NCI-H1436 (cell line): ENCODE measurements at places on chromosomes 16 and 17.

GRCh38 chr16:15947983-15948509 lies 1.4 kb upstream of the ABCC1 start:
- DNase-seq = no peak

DNA sequence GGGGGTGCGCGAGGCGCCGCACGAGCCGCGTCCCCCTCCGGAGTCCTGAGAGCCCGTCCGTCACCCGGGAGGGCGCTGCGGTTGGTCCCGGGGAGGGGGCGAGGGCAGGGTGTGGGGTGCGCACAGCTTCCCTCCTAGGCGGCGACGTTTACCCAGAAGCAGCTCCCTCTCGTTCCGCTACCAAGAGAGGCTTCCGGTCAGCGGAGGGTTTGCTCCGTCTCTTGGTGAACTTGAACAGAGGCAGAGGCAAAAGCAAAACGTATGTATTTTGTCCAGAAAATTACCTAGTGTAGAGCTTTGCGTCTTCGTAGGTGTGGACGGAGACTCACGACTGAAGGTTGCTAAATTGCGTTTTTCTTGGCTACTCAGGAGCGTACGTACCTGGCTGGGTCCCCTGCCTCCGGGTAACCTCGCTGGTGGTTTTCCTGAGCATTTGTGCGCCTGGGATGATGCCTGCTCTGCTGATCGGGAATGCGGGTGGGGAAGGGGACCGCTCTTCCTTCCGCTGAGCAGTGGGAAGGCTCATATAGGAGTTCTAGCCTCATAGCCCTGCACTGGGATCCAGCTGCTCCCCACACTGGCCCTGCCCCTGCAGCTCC lies 833 bp downstream of the WSCD1 start:
- no peak for DNase-seq

DNA sequence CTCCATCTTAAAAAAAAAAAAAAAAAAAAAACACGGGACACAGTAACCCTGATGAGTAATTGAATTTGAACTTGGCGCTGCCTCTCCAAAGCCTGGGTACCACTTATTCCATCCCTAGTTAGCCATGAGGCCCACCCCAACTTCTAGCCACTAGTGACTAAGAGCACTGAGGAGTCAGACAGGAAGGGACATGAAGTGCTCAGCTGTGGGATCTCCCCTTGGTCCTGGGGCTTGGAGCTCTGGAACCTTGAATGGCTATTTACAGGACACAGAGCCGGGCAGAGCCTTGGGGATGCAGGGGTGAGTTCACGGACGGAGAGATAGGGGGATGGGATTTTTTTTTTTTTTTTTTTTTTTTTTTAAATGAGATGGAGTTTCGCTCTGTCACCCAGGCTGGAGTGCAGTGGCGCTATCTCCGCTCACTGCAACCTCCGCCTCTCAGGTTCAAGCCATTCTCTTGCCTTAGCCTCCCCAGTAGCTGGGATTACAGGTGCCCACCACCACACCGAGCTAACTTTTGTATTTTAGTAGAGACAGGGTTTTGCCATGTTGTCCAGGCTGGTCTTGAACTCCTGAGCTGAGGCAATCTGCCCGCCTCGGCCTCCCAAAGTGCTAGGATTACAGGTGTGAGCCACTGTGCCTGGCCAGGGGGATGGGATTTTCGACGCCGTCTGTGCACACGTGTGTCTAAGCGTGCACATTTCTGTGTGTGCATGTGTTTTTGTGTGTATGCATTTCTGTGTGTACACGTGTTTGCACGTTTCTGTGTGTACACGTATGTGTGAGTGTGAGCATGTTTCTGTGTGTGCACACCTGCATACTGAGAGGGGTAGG lies 20.4 kb upstream of the CIBAR2 start:
- DNase-seq = no peak

- DNase-seq = no peak
Observed at GRCh38 chr17:12342609-12343435, 322.1 kb downstream of the MAP2K4 start.

DNA sequence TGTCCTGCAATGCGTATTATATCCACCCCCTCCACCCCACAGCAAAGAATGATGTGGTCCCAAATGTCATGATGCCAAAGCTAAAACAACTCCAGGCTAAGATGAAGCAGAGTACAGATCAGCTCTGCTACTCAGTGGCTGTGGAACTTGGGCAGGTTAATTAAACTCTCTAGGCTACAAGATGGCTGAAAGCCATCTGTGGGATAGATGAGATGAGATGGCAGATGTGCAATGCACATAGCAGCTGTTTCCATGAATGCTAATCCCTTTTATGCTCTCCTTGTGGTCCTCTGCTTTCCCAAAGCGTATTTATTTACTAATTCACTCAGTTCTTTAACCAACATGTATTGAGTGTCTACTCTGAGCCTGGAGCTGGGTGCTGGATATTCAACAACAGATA lies 114.4 kb downstream of the GRIN2A start:
- no peak for DNase-seq

DNA sequence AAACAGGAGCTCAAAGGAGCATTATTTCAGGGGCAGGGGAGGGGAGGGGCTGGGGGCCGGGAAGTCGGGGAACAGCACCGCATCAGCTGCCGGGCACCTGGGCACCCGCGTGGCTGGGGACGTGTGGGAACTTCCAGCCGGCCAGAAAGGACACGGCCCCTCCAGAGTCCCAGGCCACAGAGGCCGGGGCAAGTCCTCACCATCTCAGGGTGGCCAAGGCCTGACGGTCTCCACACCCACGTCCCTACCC lies 1.1 kb downstream of the PGAP6 start:
- no peak for DNase-seq

GRCh38 chr17:51085150-51085805 lies 35.4 kb downstream of the SPAG9 start:
- no peak for DNase-seq

GRCh38 chr16:52547834-52548215 lies 882 bp upstream of the TOX3 start:
- no peak for DNase-seq

GRCh38 chr17:67413388-67413787 lies 36.3 kb downstream of the PITPNC1 start:
- DNase-seq = no peak

DNA sequence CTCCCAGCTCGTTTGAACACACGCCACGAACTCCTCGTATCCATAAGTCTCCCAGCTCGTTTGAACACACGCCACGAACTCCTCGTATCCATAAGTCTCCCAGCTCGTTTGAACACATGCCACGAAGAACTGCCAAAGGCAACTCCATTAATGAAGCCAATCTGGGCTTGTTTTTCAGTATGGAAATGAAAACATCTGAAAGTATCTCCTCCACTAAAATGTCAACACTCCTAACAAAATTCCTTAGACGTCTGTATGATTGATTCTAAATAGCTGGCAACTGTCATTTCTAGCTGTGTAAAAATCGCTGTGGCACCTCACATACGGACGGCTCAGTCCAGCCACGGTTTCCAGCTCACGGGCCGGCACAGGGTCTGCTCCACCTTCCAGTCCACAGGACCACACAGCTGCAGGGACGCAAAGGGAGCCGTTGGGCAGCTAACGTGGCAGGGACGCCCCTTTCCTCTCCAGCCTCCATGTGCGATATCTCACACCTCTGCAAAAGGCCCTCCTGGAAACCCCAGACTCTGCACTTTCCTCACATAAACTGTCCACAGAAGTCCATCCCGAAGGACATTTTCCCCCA lies 67.1 kb upstream of the METRNL start:
- no peak for DNase-seq

GRCh38 chr17:44872131-44872768 lies 24.6 kb downstream of the HIGD1B start:
- no peak for DNase-seq

DNA sequence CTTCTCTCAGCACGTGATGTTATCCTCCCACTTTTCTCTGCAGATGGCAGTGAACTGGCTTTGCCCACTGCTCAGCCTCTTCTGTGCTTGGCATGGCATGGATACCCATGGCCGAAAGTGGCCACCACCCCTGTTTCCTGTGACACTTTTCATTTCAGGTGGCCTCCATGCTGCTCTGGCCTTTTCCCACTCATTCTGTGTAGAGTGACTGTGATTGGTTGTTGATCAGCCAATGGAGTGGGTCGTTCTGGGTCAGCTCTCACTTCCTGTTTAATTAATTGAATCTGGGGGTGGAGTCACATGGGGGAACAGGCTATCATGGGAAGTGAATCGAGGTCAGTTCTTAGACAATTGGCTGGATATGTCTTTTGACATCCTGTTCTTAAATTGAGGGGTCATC lies 350.1 kb upstream of the EEF2KMT start:
- DNase-seq = no peak
